ENCODE measurements at places on chromosomes 2 and 18.

DNA sequence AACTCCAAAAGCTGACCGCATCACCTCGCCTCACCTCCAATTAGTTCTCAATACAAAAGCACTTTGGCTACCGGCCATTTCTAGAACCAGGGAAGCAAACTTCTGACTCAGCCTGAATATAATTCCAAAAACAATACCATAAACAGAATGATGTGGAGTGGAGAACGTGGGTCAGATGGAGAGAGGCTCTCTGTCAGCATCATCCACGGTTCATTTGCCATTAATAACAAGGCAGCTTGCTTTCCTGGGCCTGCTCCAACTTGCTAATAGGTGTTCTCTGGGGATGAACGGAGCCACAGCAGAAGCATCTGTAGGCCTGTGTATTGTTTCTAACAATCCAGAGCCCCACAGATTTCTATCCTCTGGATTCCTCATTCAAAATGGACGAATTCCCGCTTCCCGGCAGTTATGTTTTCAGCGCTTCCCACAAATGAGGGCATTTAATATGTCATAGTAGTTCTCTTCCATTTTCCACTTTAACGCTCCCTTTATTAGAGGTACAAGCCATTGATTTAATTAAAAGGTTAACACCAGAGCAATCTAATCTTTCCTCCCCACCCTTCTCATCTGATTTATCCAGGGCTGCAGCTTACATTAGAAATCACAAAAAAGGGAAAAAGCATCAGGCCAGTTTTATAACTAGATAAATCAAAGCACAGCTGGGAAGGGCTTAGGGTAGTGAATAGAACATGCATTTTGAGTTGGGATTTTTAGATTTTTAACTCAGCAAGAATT, 23.2 kb upstream of the CNTNAP5 start:
- DNase-seq, result no peak

DNA sequence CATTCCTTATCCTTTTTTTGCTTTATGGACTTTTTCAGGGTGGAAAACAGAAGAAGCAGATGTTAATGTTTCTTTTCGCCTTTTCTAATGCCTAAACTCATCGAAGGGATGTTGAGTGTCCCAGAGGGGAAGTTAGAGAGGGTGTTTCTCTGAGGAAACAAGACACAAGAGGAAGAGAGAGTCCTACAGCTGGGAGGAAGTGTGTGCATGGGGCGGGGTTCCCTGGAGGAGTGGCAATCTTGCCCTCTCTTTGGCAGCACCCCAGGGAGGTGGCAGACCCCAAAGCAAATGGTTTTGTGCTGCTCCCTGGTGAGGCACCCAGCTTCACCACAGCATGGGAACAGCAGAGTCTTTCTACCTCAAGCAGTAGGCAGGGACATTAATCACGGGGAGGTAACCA, 377.6 kb downstream of the RND3 start:
- no peak for DNase-seq

DNA sequence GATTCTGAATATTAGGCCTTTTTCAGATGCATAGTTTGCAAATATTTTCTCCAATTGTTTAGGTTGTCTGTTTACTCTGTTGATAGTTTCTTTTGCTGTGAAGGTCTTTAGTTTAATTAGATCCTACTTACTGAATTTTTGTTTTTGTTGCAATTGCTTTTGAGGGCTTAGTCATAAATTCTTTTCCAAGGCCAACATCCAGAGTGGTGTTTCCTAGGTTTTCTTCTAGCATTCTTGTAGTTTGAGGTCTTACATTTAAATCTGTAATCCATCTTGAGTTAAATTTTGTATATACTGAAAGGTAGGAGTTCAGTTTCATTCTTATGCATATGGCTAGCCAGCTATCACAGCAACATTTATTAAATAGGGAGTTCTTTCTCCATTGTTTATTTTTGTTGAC, 404.8 kb downstream of the LNPK start:
- no peak for DNase-seq

GRCh38 chr2:230975927-230976326, 20.0 kb upstream of the SPATA3 start:
- DNase-seq, result no peak

GRCh38 chr2:16652296-16653082, 13.1 kb downstream of the CYRIA start:
- peak; percentile 90 for DNase-seq

GRCh38 chr18:74682991-74683297, 85.3 kb downstream of the ZNF407 start:
- DNase-seq, result peak; percentile 21

GRCh38 chr2:112062894-112063293, 7.8 kb downstream of the TMEM87B start:
- DNase-seq, result no peak

DNA sequence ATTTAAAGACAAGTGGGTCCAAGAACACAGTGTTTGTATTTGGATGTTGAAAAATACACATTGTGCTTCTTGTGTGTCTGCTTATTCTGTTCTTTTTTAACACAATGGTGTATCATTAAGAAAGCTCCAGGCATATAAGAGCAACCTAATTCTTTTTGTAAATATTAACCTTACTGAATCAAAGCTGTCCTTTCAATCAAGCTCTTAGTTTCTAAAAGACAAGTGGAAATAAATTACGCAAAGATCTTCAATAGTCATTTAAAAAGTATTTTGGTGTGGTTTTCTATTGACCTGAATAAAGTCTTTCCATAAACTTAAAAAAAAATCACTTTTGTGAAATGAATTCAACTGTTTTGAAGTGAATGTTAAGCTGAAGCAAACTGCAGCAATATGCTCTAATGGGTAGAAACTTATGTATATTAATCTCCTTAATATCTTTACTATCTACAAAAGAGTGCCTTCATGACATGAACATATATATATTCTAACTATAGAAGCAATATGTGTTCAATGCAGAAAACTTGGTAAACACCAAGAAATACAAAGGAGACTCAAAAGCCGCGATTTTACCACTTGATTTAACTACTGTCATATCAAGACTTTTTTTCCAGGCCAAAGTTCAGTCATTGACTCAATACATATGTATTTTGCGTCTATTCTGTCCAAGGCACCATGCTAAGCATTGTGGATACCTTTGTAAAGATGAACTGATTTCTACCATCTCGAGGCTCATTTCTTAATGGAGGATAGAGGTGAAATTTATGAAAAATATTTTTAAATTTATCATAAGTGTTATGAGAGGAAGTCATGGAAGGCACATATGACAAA, 97.7 kb downstream of the ARHGAP15 start:
- DNase-seq, result no peak

GRCh38 chr2:186995092-186995491, 146.1 kb upstream of the ZSWIM2 start:
- peak; percentile 54 for DNase-seq

DNA sequence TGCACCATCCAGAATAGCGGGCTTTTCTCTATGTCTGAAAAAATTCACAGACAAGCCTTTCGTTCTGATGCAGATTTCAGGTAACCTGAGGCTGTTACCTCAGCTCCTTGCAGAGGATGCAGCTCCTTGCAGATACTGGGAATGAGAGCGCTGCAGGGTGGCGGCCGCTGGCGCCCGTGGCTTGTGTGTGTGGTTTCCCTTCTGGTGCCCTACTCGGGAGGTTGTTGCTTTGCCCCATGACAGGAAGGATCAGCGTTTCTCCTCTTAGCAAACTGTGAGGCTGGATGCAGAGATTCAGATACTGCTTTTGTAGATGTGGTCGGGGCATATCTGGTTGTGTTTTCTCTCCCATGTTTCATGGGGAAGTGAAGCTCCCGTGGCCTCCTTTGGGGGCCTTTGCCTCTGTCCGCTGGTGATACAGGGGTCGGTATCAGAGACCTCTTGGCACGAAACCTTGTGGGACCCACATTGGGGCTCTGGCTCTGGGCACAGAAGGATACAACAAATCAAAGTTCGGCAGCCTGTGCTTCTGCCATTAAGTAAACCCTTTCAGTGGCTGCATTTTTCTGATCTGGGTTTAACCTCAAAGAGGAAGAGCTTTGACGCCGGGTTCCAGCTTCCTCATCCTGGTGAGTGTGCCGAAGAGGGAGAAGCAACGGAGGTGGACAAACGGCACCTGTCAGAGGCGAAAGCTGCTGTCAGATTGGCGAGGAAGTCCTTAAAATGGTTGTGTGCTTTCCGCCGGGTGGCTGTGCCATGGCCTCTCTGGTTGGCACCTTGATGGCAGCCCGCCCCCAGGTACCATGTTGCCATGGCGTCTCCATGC, 127.8 kb downstream of the MBP start:
- no peak for DNase-seq

- peak; percentile 36 for DNase-seq
These were observed 49.5 kb upstream of the TBC1D8 start for GRCh38 chr2:101200676-101201075.

GRCh38 chr2:137220438-137220993, 455.2 kb downstream of the THSD7B start:
- peak; percentile 66 for DNase-seq

GRCh38 chr18:48575301-48575657, 36.4 kb downstream of the CTIF start:
- no peak for DNase-seq

GRCh38 chr2:109244750-109245382, 115.9 kb downstream of the SH3RF3 start:
- no peak for DNase-seq

DNA sequence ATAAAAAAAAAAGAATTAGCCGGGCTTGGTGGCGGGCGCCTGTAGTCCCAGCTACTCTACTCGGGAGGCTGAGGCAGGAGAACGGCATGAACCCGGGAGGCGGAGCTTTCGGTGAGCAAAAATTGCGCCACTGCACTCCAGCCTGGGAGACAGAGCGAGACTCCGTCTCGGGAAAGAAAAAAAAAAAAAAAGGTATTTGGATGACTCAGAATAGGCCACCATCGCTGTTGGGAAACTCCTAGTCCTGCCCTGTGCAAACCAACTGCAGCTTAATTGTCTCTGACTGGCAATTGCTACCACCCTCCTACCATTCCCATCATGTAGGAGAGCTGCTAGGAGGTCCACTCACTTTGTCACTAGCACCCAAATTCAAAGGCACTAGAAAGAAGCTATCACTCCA, 43.5 kb downstream of the ATP8B1 start:
- DNase-seq, result peak; percentile 47

GRCh38 chr2:69353360-69353759, 33.7 kb downstream of the GFPT1 start:
- no peak for DNase-seq

DNA sequence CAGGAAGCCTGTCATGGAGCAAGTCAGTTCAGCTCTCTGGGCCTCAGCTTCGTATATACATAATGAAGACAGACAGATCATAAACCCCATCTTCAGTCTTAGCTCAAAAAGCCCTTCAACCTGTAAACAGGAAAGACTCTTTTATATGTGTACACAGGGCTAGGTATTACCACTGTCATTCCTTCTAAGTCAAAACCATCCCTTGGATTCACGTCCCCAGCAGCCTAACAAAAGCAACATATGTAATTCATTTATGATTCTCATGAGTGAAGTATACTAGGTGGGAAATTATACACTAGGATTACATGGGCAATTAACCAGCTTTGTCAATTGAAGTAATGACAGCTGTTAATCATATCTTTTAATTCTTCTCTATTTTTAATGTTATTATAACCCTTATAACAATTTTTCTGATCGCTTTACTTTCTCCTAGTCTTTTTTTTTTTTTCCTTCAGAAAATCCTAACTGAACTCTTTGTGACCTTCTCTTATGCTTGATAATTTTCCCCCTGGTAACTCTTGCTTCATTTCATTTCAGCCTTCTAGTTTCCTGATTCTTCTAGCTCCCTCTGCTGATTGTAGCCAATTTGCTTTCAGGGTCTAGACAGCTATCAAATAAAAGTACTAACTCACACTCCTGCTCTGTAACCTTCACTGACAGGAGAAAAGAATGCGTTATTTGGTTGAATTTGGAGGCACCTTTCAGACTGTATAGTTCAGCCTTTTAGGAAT, 99.7 kb downstream of the RBM43 start:
- peak; percentile 50 for DNase-seq

DNA sequence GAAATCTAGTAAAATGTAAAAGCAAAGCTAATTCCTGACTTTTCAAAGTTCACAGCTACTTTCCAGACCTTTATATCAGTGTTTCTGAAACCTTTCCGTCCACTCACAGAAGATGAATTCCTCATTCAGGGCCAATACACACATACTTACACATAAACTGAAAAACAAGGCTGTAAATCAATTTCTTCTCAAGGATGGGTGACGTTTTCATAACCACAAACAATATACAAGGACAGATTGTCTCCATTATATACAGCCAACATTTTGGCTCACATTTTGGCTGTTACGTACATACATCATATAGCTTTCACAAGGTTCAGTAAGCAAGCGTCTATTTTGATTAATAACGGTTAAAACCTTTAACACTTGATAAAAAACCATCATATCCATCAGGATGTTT, 1.4 kb downstream of the RPRD1A start:
- peak; percentile 78 for DNase-seq

DNA sequence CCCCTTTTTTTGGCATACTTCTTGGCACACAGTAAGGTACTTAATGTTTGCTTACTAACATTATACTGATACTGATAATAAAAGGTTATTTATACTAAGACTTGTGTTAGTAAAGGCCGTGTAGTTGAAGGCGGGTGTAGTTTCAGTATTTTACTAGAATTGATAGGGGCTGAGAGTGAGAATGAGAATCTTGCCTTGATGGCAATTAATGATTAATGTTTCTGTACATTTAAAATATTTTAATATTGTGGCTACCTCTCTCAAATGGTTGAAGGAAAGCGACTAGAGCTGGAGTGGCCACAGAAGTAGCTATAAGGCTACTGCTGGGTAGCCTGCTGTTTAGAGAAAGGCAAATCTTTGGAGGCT, 29.3 kb downstream of the PELI1 start:
- no peak for DNase-seq

- DNase-seq, result no peak
These were observed 255.2 kb downstream of the ACKR3 start for GRCh38 chr2:236824836-236825235.

DNA sequence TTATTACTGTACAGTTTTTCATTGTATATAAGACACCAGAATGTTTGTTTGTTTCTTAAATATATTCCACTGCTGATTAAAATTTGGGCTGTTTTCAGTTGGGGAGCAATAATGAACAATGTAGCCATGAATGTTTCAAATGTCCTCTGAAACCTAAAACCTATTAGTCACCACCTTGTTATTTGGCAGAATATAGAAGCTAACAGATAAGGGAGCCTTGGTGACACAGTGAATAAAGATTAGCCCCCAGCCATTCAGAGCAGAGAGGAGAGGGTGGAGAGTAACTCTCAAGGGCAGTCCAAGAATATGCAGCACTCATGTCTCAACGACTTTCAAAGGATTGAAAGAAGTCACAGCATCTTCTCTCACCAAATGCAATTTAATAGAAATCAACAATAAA, 43.1 kb upstream of the ATP8B1 start:
- peak; percentile 63 for DNase-seq

GRCh38 chr2:119256582-119256921, 32.9 kb downstream of the STEAP3 start:
- peak; percentile 18 for DNase-seq

- peak; percentile 16 for DNase-seq
These were observed 43.4 kb downstream of the UBXN4 start for GRCh38 chr2:135785032-135785431.

All from fibroblast of villous mesenchyme (primary cell).